ENCODE measurements at places on chromosomes 13 and 19.

- no peak for DNase-seq
These were observed 445.7 kb downstream of the RFC3 start for GRCh38 chr13:34263681-34264080.

DNA sequence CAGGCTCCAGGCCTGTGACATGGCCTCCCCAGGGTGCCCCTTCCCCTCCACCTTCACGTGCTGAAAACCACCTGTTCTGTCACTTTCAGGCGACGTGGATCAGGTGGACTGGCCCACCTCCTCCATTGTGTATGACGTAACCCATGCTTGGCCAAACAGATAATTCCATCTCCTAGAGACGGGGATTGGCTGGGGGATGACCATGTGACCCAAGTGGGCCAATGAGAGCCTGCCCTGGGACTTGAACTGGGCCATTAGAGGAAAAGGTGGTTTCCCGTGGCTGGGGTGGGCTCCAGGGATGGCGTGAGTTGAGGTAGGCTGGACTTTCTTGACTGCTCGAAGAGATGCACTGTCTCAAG is 3.6 kb upstream of the ADAMTSL5 start:
- DNase-seq: no peak

- DNase-seq: peak; percentile 71
These were observed 839 bp upstream of the CKAP2 start for GRCh38 chr13:52454459-52454819.

DNA sequence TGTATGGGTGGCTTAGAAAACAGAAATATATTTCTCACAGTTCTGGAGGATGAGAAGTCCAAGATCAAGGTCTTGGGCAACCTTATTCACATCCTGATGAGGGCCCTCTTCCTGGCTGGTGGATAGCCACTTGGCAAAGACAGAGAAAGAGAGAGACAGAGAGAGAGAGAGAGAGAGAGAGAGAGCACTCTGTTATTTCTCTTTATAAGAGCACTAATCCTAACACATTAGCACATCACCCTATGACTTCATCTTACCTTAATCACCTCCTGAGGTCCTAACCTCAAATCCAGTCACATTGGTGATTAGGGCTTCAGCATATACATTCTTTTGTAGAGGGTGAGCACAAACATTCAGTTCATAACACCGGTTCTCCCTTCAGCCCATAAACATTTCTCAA is 430.3 kb downstream of the EFNB2 start:
- DNase-seq: no peak

- DNase-seq: no peak
These were observed 574 bp upstream of the XPO4 start for GRCh38 chr13:20903164-20903475.

DNA sequence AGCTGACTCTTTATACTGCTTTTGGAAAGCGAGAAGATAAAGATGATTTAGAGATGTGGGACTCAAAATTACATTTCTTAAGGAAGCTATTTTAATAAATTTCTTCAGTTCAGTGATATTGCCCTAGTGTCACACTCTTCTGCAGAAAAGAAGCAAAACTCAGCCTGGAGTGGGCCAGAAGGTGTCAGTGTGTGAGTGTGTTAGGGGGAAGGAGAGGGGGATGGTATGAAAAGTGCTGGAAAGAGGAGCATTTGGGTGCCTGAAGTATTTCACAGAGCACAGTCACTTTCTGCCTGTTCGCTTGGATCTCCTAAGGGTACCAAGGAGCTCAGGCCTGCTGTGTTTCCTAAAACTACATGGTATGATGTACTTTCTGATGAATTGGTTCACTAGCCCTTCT is 84.5 kb upstream of the FRY start:
- no peak for DNase-seq

DNA sequence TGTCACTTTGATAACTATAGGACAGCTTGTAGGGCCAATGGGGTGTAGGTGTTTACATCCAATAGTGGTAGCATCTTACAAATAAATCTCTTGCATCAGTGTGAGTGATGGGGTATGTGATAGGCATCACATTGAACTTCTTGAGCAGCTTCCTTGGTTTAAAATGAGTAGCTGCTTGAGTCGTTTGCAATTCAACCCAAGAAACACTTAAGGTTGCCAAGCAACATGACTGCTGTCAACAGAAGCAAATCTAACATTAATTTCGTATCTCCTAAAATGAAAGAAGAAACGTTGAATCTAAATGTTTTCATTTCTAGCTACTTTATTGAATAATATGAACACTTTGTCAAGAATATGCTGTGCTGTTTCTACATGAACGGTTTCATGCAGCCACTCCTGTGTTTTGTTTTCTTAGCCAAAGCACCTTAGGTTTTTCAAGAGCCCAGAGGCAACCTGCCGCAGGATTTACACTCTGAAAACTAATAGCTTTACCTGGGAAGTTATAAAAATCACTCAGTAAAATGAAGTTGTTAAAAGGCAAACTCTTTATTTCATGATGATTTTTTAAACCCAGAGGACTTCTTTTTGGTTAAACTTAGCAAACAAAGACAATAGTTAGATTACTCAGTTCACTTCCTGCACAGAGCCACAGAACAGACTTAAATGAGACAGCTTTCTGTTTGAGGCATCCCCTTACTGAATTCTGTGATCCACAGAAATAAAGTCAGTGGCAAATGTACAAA is 305.2 kb downstream of the MTUS2 start:
- peak; percentile 3 for DNase-seq

DNA sequence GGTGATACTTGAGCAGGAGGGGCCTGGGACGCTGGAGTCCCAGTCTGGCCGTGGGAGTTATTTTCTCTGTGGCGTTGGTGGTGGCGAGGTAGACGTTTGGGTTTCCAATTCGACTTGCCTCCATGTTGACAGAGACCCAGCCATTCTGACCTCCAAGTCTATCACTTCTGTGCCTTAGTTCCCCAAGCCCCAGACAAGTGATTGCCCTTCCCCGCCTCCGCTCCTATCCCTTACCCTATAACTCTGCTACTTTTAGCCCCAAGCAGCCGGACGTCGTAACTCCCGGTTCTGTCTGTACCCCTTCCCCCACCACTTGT is 549 bp downstream of the TIMM50 start:
- no peak for DNase-seq

DNA sequence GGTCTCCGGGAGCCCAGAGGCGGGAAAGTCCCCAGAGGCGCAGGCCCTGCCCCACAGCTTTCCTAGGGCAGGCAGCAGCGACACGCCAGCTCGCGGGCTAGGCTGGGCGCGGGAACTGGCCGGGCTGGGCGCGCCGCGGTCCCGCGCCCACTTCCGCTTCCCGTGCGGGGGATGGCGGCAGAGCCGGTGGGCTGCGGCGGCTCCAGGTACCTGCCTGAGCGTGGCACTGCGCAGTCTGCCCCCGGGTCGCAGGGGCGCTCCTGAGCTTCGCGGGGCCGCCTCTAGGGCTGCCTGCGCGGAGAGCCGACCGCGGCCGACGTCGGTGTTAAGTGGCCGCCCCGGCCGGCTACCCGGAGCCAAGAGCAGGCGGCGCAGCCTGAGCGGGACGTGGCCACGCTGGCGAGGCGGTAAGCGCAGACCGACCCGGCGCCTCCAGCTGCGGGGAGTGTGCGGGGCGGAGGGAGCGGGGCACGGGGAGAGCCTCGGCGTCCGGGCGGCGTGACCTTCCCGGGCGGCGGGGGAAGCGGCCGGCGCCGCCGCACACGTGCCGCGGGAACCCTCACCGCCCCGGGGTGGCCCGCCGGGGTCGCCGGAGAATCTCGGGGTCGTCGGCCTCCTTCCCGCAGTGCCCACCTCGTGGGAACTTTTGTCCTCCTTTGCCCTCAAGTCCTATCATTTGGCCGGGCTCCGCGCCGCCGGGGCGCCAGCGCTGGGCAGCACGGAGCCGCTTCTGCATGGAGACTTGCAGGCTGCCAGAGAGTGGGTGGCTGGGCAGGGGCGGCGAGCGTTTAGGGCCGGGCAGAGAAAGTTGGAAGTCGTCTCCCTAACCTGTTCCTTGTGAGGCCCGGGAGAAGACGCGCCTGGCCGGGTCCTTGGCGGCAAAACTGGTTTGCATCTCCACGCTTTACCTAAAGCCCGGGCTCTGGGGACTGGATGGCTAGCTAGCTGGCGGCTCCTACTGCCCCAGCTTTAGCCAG is 31.4 kb upstream of the MPHOSPH8 start:
- peak; percentile 73 for DNase-seq

- DNase-seq: no peak
These were observed 1517.7 kb downstream of the SLITRK1 start for GRCh38 chr13:82364525-82364924.

- no peak for DNase-seq
These were observed 224.7 kb downstream of the ZIC5 start for GRCh38 chr13:99746637-99747402.

- no peak for DNase-seq
These were observed 19.6 kb downstream of the CELF5 start for GRCh38 chr19:3243819-3244700.

- DNase-seq: no peak
These were observed 103.1 kb downstream of the UGGT2 start for GRCh38 chr13:95950103-95950502.

DNA sequence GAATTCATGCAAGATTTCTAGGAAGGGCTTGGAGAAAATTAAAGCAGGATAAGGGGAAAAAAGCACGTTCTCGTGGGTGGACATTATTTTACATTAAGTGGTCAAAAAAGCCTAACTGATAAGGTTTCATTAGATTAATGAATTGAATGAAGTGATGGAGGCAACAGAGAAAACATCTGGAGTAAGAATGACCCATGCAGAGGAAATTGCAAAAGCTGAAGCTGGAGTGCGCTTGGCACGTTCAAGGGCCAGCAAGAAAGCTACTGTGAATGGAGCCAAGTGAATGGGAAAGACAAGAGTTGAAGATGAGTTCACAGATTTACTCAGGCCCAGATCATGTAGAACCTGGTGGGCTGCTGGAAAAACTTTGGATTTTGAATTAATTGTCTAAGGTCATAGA is 777.9 kb downstream of the DACH1 start:
- no peak for DNase-seq

DNA sequence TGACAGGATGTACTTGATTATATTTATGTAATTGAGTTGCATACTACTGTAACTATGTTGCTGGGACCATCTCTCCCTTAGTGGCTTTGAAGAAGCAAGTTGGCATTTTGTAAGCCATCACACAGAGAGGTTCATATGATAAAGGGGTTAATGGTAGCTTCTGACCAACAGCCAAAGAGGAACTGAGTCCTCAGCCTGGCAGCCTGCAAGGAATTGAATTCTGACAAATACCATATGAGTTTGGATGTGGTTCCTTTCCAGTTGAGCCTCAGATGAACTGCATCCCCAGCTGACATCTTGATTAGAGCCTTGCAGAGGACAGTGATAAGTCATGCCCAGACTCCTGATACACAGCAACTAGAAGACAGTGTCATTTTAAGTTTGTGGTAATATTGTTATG is 8.6 kb upstream of the MYCBP2 start:
- DNase-seq: no peak

DNA sequence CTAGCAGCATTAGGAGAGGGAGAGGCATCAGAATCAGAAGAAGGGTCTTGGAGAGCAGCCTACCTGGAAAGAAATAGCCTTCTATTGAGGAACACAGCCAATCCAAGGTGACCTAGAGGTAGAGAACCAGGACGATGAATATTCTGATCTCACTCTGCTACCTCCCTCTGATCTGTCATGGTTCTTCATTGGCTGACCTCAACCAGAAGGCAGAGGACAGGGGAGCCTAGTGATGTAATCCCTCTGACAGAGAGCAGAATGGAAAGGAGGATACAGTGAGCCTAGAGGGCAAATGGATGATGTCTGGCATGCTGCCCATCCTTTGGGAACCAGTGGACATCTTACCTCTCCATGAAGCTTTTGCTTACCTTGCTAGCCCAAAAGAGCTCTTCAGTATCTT is 3.6 kb downstream of the ZNF507 start:
- DNase-seq: no peak

DNA sequence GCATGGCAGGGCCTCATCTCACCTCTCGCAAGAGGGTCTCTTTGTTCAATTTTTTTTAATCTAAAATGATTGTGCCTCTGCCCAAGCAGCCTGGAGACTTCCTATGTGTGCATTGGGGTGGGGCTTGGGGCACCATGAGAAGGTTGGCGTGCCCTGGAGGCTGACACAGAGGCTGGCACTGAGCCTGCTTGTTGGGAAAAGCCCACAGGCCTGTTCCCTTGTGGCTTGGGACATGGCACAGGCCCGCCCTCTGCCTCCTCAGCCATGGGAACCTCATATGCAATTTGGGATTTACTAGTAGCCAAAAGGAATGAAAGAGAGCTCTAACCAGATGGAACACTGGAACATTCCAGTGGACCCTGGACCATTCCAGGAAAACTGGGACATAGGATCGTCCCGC is 8.0 kb downstream of the FXYD3 start:
- DNase-seq: no peak

DNA sequence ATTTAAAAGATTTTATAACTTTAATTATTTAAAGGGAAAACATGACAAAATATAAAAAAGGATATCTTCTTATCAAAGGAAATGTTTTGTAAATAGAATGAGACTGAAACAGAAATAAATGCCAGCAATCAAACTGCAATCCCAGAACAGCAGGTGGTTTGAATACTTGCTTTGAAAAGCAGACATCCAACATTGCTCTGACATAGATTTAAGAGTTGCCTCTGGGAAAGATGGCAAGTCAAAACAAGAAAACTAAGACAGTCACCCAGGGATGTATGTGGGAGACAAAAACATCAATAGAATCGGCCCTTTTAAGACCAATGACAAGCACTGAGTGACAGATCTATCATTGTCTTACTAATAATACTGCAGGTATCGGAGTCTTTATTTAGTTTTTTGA is 789.7 kb upstream of the GPC6 start:
- DNase-seq: no peak

DNA sequence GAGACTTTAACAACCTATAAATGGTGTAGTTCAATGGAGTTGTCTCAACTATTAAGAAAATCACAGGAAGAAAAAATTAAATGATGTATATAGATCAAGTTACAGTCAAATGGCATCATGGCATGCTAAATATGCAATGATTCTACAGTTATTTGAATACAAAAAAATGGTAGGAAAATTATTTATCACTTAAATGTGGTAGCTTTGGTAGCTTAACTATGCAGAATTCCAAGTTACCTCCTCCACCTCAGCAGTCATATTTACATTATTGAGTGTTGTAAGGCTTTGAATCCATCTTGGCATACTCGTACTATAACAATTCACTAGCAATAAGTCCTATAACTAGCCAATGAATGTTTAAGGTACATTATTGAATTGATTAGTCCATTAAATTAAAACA is 36.8 kb downstream of the CAB39L start:
- no peak for DNase-seq

GRCh38 chr13:101944521-101944920 is 457.3 kb downstream of the FGF14 start:
- DNase-seq: no peak

DNA sequence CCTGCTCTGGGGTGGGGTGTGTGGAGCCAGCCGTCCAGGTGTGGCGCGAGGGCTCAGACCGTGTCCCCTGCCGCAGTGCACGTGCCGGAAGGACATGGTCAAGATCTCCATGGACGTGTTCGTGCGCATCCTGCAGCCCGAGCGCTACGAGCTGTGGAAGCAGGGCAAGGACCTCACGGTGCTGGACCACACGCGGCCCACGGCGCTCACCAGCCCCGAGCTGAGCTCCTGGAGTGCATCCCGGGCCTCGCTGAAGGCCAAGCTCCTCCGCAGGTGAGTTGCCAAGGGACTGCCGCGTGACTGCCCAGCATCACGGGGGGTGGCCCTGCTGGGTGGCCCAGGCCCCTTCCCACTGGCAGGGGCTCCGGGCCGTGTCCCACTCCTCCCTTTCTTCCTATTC is 141.6 kb downstream of the KDM4B start:
- no peak for DNase-seq

All from NCI-H1417 (cell line).